Epithelial cell of proximal tubule (primary cell): ENCODE measurements at places on chromosomes 4 and X. TPM values are rescaled to one million over a fixed set of nuclear protein-coding genes. Genes with fewer than 3 reads are reported as not detected.

The AFP gene
- total RNA-seq, result 0.22 and 2.2 TPM in 2 replicates

The HERC5 gene
- 1.2 and 2.0 TPM in 2 replicates for total RNA-seq

The VCX gene
- not detected in 2 replicates for total RNA-seq

The HSD17B13 gene
- not detected in 2 replicates for total RNA-seq

The WDR17 gene
- total RNA-seq, result 0.17 and 0.58 TPM in 2 replicates

The GYPE gene
- 0.07 and 0.35 TPM in 2 replicates for total RNA-seq

The P2RY10 gene
- not detected in 2 replicates for total RNA-seq
